ENCODE measurements at places on chromosomes 1 and 21.

DNA sequence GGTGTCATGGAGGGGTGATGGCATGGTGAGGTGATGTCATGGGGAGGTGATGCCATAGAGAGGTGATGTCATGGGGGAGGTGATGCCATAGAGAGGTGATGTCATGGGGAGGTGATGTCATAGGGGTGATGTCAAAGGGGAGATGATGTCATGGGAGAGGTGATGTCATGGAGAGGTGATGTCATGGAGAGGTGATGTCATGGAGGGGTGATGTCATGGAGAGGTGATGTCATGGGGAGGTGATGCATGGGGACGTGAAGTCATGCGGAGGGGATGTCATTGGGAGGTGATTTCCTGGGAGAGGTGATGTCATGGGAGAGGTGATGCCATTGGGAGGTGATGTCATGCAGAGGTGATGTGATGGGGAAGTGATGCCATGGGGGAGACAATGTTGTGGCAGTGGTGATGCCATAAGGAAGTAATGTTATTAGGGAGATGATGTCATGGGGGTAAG lies 92.1 kb upstream of the C1orf174 start:
- DNase-seq = peak; percentile 10

DNA sequence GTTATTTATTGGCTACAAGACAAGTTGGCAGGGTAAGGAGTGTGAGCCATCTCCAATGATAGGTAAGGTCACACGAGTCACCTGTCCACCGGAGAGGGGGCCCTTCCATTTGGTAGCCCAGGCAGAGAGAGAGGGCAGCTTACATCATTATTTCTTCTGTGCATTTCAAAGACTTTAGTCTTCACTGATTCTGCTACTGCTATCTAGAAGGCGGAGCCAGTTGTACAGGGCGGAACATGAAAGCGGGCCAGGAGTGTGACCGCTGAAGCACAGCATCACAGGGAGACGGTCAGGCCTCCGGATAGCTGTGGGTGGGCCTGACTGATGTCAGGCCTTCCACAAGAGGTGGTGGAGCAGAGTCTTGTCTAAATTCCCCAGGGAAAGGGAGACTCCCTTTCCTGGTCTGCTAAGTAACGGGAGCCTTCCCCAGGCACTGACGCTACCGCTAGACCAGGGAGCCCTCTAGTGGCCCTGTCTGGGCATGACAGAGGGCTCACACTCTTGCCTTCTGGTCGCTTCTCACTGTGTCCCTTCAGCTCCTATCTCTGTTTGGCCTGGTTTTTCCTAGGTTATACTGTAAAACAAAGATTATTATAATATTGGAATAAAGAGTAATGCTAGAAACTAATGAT lies 36.7 kb downstream of the ZNF695 start:
- DNase-seq = peak; percentile 52

- no peak for DNase-seq
Measured at GRCh38 chr1:185373813-185374529, 56.9 kb upstream of the IVNS1ABP start.

- no peak for DNase-seq
Measured at GRCh38 chr1:209391792-209392191, 191.7 kb upstream of the CAMK1G start.

DNA sequence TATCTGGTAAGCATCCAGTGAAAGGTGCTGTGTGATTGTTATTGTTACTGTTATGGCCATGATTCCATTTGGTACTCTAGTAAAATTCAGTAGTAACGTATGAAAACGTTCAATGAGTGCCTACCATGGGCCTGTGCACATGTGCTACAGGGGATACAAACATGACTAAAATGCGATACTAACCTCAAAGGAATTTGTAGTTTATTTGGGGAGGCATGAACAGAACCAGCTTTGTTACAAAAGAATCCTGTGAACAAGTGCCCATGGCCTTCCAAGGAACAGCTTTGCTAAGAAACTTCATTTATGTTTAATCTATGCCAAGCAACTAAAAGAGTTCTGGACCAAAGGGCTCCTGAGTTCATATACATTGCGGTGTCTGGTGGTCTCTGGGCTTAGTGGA lies 28.7 kb downstream of the PTGFR start:
- DNase-seq = no peak

- no peak for DNase-seq
Measured at GRCh38 chr21:36692835-36693488, 6.0 kb upstream of the SIM2 start.

DNA sequence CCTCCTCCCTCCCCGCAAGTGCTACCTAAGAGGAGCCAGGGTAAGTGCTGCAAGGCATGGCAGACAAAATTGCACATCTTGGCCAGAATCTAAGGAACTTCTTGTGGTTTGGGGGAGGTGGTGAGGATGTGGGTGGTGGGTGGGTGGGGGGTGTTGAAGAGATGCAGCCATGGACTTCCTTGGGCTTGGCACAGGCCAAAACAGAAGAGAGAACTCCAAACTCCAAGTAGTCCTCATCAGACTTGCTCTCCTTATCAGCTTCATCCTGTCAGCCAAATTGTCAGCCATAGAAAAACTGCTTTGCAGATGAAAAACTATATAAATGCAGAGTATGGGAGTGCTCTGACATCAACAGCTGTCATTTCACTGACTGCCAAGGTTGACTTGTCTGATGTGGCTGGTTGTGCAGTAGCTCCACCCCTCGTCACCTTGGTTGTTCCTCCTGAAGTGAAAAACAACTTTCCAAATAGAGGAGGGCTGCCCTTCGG lies 7.1 kb downstream of the AMIGO1 start:
- DNase-seq = peak; percentile 43

DNA sequence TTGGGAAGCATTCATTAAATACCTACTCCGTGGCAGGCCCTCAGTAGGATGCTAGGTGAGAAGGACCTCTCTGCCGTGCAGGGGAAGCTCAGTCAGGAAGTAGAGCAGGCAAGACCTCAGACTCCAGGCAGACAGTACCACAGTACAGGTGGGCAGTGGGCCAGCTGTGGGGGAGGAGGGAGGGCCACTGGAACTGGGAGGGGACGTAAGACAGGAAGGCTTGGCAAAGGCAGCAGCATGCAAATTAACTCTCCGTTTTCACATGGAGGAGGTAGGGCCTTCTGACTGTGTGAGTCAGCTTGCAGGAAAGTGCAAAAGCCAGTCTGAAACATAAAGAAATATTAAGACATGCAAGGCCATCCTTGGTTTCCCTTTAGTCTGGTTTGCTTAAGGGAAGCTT lies 157.7 kb downstream of the TRIM33 start:
- no peak for DNase-seq

- DNase-seq = no peak
Measured at GRCh38 chr1:17403081-17403480, 31.1 kb downstream of the PADI6 start.

DNA sequence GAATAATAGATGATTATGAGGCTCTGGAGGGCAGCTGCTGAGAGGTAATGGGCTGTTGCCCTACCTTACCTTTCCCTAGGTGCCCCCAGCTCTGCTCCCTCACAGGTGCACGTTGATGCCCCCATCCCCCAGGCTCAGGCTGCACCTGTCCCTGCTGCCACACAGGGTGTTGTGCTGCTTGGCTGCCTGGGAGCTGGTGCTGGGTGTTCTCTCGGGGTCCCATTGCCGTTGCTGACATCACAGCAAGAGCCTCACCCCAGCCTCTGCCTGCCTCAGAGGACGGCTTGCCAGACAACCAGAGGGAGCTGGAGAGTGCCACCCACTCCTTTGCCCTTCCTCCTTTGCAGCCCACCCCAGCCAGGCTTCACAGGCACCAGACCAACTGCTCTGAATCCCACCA lies 31.4 kb upstream of the DMBX1 start:
- no peak for DNase-seq

DNA sequence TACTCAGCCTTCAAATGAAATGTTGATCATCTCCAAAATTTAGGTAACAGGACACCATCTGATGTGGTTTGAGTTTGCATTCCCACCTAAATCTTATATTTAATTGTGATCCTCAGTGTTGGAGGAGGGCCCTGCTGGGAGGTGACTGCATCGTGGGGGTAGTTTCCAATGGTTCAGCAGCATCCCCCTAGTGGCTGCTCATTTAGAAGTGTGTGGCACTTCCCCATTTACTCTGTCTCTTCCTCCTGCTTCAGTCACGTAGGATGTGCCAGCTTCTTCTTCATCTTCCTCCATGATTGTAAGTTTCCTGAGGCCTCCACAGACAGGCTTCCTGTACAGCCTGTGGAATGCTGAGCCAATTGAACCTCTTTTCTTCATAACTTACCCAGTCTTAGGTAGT lies 731.2 kb downstream of the USP25 start:
- DNase-seq = no peak

DNA sequence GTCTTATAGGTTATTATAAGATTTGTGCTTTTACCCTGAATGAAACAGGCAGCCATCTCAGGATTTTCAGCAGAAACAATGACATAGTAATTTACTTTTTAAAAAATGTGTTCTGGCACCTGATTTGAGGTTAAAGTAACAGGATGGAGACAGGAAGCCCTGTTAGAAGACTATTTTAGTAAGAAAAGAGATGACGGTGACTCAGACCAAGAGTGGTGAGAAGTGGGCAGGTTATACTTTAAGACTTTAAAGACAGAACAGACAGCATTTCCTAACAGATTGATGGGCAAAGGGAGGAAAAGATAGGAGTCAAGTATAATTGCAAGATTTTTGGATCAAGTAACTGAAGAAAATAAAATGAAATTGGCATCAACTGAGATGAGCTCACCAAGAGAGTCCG lies 436.8 kb upstream of the NR5A2 start:
- DNase-seq = no peak

GRCh38 chr1:70587872-70588366 lies 176.9 kb downstream of the CTH start:
- DNase-seq = no peak

- peak; percentile 16 for DNase-seq
Measured at GRCh38 chr1:53552981-53553733, 94.0 kb downstream of the DMRTB1 start.

DNA sequence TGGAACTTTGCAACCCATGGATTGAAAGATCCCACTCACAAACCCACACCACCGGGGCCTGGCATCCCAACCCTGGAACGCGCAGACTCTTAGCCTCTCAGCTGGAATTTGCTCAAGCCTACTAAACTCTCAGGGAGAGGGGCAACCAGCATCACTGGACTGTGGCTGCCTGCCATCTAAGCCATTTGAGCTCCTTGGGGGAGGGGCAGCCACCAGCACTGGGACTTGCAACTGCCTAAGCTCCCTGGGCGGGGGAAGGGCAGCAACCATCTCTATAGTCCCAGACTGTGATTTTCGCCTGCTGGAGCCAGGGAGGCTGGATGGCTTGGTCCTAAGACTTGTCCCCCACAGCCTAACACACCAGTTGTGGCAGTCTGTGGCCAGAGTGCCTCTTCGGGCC lies 122.3 kb downstream of the SNX7 start:
- no peak for DNase-seq

DNA sequence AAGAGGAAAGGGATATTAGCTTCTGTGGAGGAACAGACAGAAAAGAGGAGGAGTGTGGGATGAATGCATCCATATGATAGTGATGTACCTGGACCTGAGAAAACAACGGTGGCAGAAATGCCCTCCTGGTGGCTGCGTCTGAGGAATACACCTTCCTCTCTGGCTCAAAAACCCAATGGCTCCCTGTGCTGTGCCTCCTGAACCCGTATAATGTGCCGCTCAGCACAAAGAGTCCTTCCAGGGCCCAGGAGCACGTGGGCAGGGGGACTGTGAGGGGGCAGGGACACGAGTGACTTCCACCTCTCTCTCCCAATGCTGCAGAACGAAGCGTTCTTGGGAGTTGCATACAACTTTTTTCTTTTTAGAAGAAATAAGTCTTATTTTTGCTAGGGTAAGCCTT lies 31.2 kb downstream of the IRF2BP2 start:
- DNase-seq = no peak

DNA sequence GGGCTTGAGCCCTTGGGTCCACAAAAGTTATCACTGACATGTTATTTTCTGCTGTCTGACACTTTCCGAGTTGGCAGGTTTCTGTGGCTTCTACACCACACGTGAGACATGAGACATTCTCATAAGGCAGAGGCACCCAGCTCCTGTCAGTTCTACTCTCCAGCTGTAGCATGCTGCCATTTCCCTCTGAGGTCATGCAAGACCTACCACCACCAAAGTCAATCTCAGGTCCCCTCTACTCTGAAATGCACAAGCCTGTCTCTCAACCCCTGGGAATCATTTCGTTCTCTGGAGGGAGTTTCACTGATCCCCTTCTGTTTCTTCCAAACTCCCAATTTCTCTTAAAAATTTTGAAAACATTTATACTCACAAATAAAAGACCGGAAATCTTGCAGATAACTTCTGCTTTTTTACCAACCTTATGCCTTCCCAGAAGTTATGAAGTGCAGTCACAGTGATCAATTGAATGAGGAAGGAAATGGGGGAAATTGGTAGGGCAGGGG lies 39.5 kb upstream of the CR2 start:
- peak; percentile 73 for DNase-seq

DNA sequence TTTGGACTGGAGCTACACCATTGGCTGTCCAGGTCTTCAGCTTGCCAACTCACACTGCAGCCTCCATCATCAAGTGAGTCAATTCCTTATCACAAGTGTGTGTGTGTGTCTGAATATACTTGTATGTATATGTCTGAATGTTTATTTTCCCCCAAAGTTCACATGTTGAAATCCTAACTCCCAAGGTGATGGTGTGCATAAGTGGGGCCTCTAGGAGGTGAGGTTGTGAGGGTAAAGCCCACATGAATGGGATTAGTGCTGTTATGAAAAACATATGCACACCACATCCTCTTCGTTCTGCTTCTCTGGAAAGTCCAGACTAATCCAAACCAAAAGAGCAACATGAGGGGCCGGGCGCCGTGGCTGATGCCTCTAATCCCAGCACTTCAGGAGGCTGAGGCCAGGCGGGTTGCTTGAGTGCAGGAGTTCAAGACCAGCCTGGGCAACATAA lies 48.7 kb upstream of the LBR start:
- no peak for DNase-seq

DNA sequence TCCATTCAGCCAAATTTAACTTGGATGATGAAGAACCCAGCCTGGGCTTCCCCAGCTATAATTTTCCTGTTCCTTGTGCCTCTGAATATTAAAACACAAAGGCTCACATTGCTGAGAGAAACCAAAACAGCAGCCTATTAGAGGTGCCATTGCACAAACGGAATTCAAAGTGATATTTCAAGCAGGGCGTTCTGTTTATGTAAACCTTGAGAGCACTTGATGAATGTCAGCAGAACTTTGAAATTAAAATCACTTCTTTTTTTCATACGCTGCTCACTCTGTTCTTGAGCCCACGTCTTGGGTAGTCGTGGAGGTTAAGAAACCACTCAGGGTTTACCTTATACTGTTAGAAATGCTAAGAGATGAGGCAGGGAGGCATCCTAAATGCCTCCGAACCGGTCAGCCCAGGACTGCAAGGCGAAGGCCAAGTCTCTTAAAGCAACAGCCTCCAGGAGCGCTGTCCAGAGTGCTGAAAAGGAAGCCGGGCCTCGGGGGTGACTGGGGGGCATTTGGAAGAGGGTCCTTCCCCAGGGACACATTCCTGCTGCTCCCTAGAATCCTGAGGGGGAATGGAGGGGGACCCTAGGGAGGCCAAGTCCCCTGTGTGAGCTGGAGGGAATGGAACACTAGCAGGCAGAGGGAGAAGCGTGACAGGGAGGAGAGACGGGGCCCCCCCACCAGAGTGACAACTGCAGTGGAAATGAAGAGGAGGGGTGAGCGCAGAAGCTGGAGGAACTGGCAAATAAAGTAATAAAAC lies 154.8 kb upstream of the VAMP3 start:
- DNase-seq = peak; percentile 9

All from activated T-cell treated with anti-CD3 and anti-CD28 coated beads, Interleukin-2, amount 50 U/mL, for 72 hours (primary cell).